ENCODE measurements at places on chromosomes 2 and 18. TPM values are rescaled to one million over a fixed set of nuclear protein-coding genes. Genes with fewer than 3 reads are reported as not detected.

DNA sequence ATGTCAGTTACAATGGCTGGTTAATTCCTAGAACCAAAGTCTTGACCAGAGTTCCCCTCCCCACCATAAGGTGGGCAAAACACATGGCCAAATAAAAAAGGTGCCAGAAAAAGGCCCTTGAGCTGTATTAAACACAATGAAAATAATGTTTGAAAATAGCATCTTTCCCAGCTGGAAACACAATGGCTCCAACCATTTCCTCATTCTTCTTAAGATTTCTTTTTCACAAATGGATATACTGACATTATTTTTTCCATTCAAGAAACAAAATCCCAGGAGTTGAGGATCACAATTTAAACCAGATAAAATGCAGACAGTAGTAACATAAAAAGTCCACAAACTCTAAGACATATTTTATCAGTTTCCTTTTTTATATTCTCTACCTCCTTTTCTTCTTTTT lies 143.8 kb downstream of the EXOC6B start:
- no peak for DNase-seq

GRCh38 chr2:192218377-192218776 lies 23.6 kb upstream of the TMEFF2 start:
- DNase-seq = no peak

DNA sequence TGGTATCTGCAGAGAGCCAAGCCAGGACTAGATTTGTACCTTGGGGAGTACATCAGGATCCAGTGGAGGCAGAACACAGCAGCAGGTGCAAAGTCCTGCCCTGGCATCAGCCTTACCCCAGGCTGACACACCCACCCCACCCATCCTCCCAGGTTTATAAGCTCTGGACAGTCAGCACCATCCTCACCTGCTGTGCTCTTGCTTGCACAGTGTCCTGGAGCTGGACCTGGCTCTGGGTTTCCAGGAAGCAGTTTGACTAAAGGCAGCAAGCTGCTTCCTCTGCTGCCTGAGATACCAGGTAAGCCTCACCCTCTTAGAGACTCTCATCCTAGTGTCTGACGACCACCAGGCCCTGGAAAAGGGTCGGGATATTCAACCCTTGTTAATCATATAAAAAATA lies at the start of gene SULT1C3:
Gene SULT1C3, plus strand, starts transcription at position 183 of the 400 bp plus-strand sequence. CDS start 7,227 bp downstream, outside the sequence.
- DNase-seq = no peak

DNA sequence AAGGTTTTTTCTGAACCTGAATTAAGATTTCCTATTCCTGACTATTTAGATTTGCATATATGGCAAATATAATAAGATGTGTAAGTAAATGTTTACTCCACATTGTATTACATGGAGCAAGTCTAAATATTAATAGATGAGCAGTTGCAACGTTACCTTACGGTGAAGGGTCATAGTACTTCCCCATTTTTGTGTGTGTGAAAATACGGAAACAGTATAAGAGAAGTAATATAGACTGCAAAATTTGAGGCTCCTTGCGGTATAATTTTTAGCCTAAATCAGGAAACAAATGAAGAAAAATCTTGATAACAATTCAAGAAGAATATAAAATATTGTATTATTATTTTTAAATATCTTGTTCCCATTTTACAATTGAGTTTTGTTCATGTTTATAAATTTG lies 434.2 kb downstream of the GRB14 start:
- no peak for DNase-seq

- no peak for DNase-seq
These were observed 356.4 kb upstream of the GYPC start for GRCh38 chr2:126299469-126299976.

The GDF7 gene
- 9.2 TPM for total RNA-seq

All from uterus (tissue), 4 donors.